NCI-H460 (cell line): ENCODE measurements at places on chromosomes 5 and 9. TPM values are rescaled to one million over a fixed set of nuclear protein-coding genes. Genes with fewer than 3 reads are reported as not detected.

GRCh38 chr5:178202541-178202940 lies 1.8 kb upstream of the HNRNPAB start:
- no peak for DNase-seq

ZNG1C gene
- 50.9 and 54.8 TPM in 2 replicates for total RNA-seq

GRCh38 chr5:176731506-176732160 lies 78.7 kb upstream of the UNC5A start:
- DNase-seq: no peak

COL15A1 gene
- total RNA-seq: 0.89 and 1.0 TPM in 2 replicates

CNTNAP3 gene
- 2.7 and 3.9 TPM in 2 replicates for total RNA-seq

- DNase-seq: no peak
Measured at GRCh38 chr5:141672841-141673813, 8.9 kb downstream of the ARAP3 start.

GRCh38 chr5:93274291-93274690 lies 306.7 kb downstream of the NR2F1-AS1 start:
- no peak for DNase-seq

IL3 gene
- total RNA-seq: not detected in 2 replicates

IL13 gene
- total RNA-seq: not detected in 2 replicates

DNA sequence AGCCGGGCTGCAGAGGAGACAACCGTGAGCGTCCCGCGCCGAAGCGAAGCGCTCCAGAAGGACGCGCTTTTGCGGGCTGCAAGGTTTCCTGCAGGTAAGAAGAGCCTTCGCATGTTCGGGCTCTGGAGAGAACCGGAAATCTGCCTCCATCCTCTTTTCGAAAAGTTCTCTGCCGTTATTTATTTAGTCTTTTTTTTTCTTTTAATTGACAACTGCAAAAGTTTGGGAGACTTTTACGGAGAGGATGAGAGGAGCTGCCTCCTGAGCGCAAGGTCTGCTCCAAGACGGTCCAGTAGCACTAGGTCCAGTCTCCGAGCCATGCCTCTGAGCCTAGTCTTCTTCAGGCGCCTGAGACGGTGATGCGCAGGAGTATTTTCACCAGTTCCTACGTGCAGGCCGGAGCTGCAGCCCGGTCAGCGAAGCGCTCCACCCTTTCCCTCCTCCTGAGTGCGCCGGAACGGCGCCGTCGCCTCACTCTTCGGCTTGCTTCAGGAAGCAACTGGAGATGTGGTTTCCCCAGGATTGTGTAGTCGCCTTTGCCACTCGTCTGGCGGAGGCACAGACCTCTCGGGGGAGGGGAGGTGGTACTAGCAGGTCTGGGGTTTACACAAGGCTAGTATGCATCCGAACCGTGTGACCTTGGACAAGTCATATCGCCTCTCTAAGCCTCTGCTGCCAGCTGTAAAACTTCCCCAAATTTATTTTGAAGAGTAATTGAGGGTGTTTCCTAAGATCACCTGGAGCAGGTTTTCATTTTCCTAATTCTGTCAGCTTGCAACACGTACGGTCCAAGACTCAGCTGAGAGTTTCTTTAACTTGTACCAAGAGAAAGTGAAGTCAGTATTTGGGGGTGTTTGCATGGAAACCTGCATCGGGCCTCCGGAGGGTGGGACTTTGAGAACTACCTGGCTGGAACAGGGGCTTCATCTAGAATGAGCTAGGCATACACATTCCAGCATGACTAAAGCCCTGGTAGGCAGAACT lies 4.5 kb downstream of the POU4F3 start:
- DNase-seq: no peak

GRCh38 chr9:83937861-83938455 lies 16.7 kb upstream of the KIF27 start:
- DNase-seq: peak; percentile 76

ARRDC1 gene
- total RNA-seq: 26.6 and 32.6 TPM in 2 replicates

JAKMIP2 gene
- 0.69 and 0.79 TPM in 2 replicates for total RNA-seq

GRCh38 chr9:109416135-109416706 lies 81.9 kb downstream of the PTPN3 start:
- DNase-seq: no peak

DNA sequence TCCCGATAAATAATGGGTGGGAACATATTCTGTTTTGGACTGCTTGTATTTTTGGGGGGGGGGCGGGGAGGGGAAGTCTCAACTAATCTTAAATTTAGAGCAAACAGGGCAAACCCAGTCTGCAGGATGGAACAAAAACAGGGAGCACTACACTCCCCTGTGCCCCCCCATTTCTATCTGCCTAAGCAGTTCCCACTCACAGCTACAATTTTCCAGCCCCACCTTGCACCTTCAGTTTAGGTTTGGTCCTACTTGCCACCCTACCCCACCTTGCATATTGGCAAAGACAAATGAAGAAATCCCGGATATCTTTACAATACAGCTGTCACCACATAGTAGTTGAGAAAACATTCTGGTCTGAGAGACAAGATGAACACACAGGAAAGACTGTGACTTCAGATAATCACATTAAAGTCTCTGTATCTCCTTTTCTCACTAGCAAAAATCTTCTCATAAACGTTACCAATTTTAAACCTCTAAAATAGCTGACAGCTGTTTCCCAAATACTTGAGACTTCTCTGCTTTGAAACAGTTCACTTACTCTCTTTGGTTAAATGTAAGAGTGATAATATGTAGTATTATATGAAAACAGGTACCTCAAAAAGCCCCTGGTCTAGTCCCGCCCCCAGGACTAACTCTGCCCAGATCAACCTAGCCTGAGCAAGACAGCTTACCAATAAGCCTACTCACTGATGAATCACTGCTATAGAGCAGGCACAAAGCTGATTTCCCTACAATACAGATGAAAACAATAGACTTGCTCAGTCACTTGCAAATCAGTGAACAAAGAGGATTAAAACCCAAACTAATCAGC lies 5.2 kb upstream of the RAPGEF6 start:
- no peak for DNase-seq

MYMK gene
- not detected in 2 replicates for total RNA-seq

CARD9 gene
- 0.22 and 0.32 TPM in 2 replicates for total RNA-seq

SPATA31C1 gene
- not detected in 2 replicates for total RNA-seq

DNA sequence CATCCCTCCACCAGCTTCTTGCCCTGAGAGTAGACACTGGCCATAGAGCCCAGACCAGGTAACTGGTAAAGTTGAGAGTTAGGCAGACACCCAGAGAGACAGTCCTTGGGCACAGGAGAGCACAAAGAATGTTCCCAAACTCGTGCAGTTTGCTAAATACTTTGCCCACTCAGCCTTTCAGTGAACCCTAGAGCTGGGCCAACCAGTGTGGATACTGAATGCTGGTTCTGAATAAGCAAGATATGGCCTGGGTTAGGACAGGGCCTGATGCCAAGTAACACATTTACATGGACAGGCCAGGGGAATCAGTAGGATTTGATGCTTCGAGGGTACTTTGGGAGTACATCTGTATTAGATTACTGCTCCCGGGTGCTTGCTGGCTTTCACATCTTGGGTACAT lies 185.4 kb downstream of the SH3GL2 start:
- DNase-seq: no peak
